ENCODE measurements at places on chromosomes 16 and 17.

GRCh38 chr17:19317359-19318095 lies 45.0 kb downstream of the B9D1 start:
- no peak overlapping the region for H3K27ac ChIP-seq
- no peak for DNase-seq
- H3K36me3 ChIP-seq = peaks cover 40% of the 10 kb centered on the region
- no peak overlapping the region for H3K4me3 ChIP-seq
- H3K27me3 ChIP-seq = no peaks in the 10 kb centered on the region

DNA sequence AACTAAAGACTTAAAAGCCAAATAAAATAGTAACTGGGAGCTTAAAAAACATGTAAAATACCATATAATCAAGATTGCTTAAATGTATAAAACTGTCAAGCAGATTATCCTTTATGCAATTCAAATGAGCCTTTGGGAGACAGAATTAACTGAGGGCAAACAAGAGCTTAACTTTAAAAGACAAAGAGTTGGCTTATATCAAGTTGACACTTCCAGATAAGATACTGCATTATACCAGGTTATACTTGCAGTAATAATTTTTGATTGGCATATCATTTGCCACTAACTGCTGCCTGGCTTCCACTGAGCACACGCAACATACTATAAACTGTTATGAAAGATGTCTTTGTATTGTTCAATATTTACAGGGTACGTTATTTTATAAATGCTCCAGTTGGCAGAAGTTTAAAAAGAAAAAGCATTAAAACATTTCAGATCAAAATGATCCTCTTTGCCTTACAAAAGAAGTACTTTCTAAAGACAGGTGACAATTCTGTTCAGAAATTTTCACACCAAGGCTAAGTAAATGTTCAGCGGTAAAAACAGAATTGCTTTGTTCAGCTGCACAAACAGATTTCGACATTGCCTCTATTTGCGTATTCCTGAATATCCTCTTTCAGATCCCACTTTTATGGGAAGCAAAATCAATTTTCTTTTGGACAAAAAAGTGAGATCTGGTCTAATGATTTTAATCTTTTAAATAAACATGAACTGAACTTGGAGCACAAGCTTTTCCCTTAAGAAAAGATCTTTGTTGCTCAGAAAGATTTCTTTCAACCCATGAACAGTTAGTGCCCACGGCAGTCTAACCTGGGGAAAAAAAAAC lies 50.7 kb downstream of the TOX3 start:
- no peak for DNase-seq
- no peak overlapping the region for H3K27ac ChIP-seq
- no peaks in the 10 kb centered on the region for H3K36me3 ChIP-seq
- H3K4me3 ChIP-seq = no peak overlapping the region

DNA sequence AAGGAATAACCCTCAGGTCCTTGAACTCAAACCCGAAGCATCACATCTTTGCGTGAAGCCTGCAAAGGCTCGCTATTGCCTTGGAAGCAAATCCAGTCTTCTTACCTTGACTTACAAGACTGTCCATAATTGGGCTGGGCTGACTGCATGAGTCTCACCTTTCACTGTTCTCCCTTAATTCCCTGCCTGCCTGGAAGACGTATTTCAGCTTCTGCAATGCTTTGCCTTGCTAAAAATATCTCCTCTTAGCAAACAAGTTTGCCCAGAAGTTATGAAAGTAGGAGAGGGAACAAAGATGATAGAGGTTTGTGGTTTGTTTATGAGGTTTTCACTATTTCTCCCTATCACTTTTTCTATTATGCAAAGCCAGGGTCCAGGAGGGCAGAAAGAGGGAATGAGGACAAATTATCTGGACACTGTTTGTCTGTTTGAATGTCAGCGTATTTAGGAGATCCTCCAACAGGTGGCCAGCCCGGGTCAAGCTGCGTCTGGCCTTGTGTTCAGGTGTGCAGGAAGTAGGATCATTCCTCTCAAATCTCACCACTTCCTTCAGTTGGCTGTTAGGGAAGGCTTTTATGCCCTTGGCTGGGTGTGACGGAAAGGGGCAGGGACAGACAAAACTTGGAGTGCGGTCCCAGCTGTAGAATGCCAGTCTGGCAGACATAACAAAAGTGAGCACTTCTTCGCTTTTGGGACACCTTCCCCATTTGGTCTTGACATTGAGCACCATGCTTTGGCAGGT lies 488.9 kb downstream of the CDH13 start:
- H3K27ac ChIP-seq = peak overlapping the region; percentile 45
- no peaks in the 10 kb centered on the region for H3K4me1 ChIP-seq
- no peak overlapping the region for H3K4me3 ChIP-seq
- DNase-seq = no peak
- peaks cover 3% of the 10 kb centered on the region for H3K36me3 ChIP-seq

DNA sequence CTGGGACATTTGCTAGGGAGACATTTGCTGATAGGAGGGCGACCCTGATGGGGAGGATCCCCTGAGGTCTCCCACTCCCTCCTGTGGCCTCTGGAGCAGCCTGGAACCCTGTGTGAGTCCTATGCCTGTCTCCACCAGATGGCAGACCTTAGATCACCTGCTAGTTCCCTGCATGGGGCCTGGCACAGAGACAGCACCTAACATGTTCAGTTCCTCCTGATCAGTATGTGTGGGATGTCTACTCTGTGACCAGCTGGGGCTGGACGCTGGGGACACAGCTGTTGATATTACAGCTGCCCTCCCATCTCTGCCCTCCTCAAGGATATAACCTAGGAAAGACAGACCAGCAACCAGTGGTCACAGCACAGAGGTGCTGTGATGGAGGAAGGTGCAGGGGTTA lies 1.1 kb upstream of the ADCY7 start:
- peak overlapping the region; percentile 12 for H3K27ac ChIP-seq
- no peak overlapping the region for H3K4me3 ChIP-seq
- no peaks in the 10 kb centered on the region for H3K36me3 ChIP-seq
- DNase-seq = no peak
- no peaks in the 10 kb centered on the region for H3K27me3 ChIP-seq
- H3K4me1 ChIP-seq = peaks cover 8% of the 10 kb centered on the region

DNA sequence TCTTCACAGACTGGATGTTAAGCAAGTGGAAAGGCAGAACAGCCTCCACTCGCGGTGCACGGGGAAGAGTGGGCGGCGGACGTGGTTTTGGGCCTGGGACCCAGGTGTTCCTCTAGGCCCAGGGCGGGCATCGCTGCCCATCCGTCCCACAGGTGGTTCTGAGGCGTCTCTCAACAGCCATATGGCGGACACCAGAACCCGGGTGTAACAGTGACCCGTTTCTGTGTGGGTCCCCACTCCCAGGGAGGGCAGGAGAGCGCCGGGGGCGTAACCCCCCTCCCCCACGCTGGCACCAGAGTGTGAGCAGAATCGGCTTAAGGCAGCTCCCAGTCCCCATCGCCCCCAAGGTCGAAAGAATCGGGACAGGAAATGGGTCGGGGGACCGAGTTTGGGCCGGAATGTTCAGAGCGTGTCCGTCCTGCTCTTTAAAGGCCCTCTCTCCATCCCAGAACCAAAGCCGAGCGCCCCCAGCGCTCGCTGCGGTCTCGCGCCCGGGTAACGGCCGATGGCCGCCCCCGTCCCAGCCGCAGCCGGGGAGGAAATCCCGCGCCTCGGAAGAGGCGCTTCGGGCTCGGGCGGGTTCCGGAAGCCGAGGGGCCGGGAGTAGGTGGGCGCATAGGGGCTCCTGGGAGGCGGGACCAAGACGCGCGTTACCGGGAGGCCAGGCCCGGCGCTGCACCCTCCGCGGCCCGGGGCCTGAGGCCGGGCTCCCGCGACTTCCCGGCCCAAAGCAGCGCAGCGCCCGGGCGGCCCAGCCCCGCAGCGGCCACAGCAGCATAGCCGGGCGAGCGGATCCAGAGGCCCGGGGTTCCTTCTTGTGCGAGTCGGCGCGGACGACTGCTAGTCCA lies at the start of gene TK2:
TK2 (minus strand) TSS at position 839 of the 848 bp plus-strand sequence; CDS start at position 778, 61 bp downstream.
- H3K36me3 ChIP-seq = no peaks in the 10 kb centered on the region
- H3K4me3 ChIP-seq = peak within 1 kb of the TSS; percentile 90
- DNase-seq = no peak
- no peaks in the 10 kb centered on the region for H3K27me3 ChIP-seq

DNA sequence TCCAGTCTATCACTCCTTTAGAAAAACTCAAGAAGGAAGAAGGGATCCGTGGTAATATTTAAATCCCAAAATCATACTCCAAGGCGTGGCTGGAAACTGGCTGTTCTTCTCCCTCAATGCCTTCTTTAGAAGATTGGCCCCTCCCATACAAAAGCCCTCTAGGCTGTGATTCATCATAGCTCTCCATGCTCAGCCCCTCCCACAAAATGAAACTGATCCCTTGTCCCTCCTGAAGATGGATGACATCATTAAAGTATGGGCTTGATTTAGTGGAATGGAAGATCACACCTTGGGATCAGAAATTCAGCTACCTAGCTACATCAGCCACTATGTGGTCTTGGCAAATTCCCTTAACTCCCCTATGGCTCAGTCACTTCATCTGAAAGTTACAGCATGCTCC lies 4.1 kb downstream of the GRIN2A start:
- DNase-seq = no peak
- H3K4me1 ChIP-seq = no peaks in the 10 kb centered on the region
- H3K27me3 ChIP-seq = no peaks in the 10 kb centered on the region
- H3K36me3 ChIP-seq = no peaks in the 10 kb centered on the region

DNA sequence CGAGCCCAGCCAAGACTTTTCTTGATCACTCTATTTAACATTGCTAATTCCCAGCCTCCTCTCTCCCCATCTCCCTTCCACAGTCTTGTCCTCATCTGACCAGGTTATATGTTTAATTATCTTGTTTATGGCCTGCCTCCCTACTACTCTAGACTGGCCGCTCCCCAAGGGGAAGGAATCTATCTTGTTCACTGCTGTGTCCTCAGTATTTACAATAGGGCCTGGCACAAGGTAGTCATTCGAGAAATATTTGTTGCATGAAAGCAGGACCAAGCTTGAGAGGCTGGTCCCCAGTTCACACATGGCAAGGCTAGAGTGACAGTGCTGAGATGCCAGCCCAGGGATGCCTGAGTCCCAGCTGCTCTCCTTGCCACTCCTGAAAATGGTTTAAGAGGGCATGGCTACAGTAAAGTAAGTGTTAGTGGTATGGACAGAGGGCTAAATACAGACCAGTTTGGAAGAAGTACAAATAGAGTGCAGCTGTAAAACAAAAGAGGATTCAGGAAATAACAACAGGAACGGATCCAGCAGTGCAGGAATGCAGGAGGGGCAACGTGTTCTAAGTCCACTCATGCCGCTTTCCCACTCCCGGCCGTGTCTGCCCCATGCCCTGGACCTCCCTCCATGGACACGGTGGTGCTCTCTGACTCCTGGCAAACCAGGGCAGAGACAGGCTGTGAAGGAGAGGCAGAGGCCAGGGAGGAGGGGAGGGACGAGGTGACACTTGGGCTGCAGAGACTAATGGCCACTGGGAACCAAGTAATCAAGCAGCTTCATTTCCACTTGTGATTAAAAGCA lies 65.6 kb downstream of the TOM1L2 start:
- H3K4me1 ChIP-seq = peaks cover 2% of the 10 kb centered on the region
- DNase-seq = no peak
- H3K36me3 ChIP-seq = peaks cover 11% of the 10 kb centered on the region

- no peak overlapping the region for H3K4me3 ChIP-seq
- no peak overlapping the region for H3K27ac ChIP-seq
- H3K4me1 ChIP-seq = no peaks in the 10 kb centered on the region
- DNase-seq = no peak
Observed at GRCh38 chr17:72702136-72702735, 390.3 kb downstream of the SLC39A11 start.

DNA sequence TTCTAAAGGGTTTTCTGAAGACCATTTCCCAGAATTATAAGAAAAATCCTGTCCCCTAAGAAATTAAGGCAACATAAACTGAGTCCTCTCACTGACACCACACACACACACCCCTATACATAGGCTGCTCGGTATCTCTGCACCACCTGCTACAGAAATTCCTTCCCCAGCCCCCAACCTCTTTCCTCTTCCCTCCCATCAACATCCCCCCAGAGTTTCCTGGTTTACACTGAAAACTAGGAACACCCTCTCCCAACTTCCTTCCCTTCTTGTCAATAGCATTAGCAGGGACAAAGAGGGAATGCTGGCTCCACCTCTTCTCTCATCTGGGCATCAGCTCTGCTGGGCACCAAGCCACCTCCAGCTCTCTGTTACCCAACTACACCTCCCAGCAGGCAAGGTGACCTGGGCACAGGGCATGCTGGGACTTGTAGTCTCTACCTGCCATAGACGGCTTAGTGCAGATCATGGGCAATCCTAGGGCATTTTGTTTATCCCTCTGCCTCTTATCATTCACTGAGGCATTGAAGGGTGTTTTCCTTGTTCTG lies 15.7 kb downstream of the CAVIN1 start:
- H3K4me3 ChIP-seq = peak overlapping the region; percentile 19
- peak; percentile 93 for DNase-seq
- no peaks in the 10 kb centered on the region for H3K27me3 ChIP-seq
- peaks cover 28% of the 10 kb centered on the region for H3K36me3 ChIP-seq
- H3K27ac ChIP-seq = peak overlapping the region; percentile 76

- H3K27ac ChIP-seq = no peak overlapping the region
- H3K4me1 ChIP-seq = no peaks in the 10 kb centered on the region
- H3K36me3 ChIP-seq = no peaks in the 10 kb centered on the region
- no peak for DNase-seq
- H3K4me3 ChIP-seq = no peak overlapping the region
Observed at GRCh38 chr16:48041981-48042421, 113.8 kb downstream of the ABCC12 start.

- no peak for DNase-seq
- peaks cover 27% of the 10 kb centered on the region for H3K4me1 ChIP-seq
- H3K27ac ChIP-seq = peak overlapping the region; percentile 83
- no peaks in the 10 kb centered on the region for H3K36me3 ChIP-seq
Observed at GRCh38 chr17:62629556-62630364, 2.3 kb downstream of the MRC2 start.

GRCh38 chr16:11232852-11233726 lies 22.9 kb downstream of the SOCS1 start:
- DNase-seq = peak; percentile 77
- H3K36me3 ChIP-seq = no peaks in the 10 kb centered on the region
- H3K27ac ChIP-seq = no peak overlapping the region
- no peaks in the 10 kb centered on the region for H3K4me1 ChIP-seq
- no peaks in the 10 kb centered on the region for H3K27me3 ChIP-seq

GRCh38 chr16:68860978-68861892 lies 17.9 kb downstream of the TANGO6 start:
- DNase-seq = no peak
- H3K27ac ChIP-seq = no peak overlapping the region
- peaks cover 44% of the 10 kb centered on the region for H3K36me3 ChIP-seq
- no peak overlapping the region for H3K4me3 ChIP-seq

All from ascending aorta (tissue), 2 donors.